SIG-M5 (cell line): ENCODE measurements at places on chromosomes 13 and 19.

- DNase-seq = no peak
Measured at GRCh38 chr13:93698016-93698613, 471.5 kb downstream of the GPC6 start.

DNA sequence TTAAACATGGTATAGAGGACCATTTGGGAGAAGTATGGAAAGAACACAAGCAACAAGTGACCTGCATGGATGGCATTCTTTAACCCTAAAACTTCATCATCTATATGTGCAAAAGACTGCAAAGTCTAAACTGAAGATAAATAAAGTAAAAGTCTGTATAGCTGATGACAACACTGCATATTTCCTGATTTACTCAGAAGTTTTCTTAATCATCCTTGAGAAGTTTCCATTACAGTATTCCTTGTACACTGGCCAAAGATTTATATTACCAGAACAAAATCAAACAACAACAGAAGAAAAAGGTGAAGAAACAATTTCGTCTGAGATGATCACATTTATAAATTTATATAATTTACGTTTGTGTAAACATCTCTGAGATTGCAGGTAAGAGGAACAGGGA, 805.7 kb downstream of the PCDH9 start:
- no peak for DNase-seq

DNA sequence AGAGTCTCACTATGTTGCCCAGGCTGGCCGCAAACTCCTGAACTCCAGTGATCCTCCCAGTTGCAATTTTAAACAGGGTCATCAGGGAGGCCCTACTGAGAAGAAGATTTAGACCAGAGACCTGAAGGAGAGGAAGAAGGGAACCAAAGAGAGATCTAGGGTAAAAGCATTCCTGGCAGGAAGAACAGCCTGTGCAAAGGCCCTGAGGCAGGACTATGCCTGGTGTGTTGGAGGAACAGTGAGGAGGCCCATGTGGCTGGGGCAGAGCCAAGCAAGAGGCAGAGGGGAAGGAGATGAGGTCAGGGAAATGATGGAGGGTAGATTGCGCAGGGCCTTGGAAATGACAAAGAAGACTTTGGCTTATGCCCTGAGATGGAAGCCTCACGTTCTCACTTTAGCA, 34.5 kb downstream of the TINCR start:
- DNase-seq = no peak

DNA sequence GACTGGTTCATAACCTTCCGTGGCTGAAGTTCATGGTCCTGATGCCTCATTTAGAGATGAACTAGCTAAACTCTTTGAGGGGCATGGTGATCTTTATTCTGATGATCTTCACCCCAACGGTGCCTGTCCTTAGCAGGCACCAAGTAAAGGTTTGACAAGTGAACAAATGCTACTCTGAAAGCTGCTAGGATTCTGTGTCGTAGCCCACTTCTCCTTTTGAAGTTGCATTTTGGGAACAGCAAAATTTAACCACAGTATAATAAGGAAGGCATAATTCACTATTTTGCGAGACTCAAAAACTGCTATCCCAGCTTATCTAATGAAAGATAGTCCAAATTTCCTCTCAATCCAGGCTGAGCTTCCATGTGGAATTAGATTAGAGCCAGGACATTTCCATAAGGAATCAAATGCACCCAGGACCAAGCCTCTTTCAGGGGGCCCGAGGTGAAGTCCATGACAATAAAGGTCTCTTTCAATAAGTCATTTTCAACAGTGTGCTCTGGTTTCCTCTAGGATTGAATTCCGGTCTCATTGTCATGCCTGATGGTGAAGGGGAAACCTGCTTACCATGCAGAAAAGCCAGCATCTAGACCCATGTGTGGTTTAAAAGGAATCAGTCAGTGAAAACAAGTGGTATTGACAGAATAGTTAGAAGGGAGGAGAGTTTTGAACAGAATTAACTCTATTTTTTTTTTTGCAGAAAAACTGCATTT, 23.1 kb downstream of the SIAH3 start:
- no peak for DNase-seq

- DNase-seq = no peak
Measured at GRCh38 chr19:39916236-39916635, 18.2 kb downstream of the FCGBP start.

GRCh38 chr13:30805603-30806011, 70.3 kb downstream of the ALOX5AP start:
- DNase-seq = no peak

DNA sequence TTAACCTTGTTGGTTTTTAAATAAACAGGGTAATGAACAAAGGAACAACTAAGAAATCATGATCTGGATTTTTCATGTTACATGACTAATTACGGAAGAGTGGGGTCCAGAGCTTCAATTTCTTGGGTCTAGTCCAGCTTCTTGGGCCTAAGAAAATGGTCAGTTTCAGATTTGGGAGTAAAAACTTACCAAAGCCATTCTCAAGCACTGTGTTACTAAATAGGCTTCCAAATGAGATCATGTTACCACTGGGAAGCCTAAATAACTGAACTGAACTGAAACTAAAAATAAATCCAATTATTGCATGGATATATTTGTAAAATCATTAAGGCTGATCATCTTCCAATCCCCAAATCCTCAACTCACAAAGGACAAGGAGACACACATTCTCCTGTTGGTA, 13.9 kb downstream of the TBC1D4 start:
- DNase-seq = no peak

DNA sequence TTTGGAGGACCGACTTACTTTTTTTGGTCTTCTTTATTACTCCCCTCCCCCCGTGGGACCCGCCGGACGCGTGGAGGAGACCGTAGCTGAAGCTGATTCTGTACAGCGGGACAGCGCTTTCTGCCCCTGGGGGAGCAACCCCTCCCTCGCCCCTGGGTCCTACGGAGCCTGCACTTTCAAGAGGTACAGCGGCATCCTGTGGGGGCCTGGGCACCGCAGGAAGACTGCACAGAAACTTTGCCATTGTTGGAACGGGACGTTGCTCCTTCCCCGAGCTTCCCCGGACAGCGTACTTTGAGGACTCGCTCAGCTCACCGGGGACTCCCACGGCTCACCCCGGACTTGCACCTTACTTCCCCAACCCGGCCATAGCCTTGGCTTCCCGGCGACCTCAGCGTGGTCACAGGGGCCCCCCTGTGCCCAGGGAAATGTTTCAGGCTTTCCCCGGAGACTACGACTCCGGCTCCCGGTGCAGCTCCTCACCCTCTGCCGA, 409 bp downstream of the FOSB start:
- no peak for DNase-seq

DNA sequence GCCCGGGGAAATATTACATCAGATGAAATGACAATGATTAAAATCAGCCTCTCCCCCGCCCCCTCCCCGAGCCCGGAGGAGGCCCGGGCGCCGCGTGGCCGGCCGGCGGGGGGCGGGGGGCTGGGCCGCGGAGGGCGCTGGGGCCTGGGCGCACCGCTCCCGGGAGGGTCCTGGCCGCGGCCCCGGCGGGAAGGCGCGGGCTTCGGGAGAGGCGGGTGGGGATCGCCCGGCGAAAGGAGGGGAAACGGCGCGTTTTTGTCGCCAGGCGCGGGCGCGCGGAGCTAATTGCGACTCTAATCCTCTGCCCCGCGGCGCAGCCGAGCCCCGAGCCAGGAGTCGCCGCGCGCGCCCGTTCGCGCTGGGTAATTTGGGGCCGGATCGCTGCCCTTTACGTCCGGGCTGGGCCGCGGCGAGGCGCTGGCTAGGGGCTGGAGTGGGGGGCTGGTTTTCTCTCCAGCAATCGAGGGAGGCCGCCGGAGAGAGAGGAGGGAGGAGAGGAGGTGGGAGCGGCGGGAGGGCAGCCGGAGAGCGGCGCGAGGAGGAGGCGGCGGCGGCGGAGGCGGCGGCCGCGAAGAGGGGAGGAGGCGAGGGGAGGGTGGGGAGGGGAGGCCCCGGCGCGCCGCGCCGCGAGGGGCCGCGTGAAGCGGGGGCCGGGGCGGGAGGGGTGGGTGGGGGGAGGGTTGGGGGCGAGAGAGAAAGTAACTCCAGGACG, at the start of gene KCTD15:
TSS of gene KCTD15 (plus strand) at position 707 of the 712 bp plus-strand sequence. CDS start 3,585 bp downstream, outside the sequence.
- DNase-seq = no peak

- no peak for DNase-seq
Measured at GRCh38 chr19:18262917-18263316, 11.3 kb downstream of the IQCN start.

- DNase-seq = no peak
Measured at GRCh38 chr19:46840498-46840942, 10.1 kb downstream of the AP2S1 start.

GRCh38 chr13:114235697-114236096, 1.0 kb downstream of the CDC16 start:
- DNase-seq = no peak

- no peak for DNase-seq
Measured at GRCh38 chr13:39185326-39185725, 147.1 kb downstream of the NHLRC3 start.

GRCh38 chr19:7292950-7293761, 1.1 kb downstream of the INSR start:
- no peak for DNase-seq

- DNase-seq = no peak
Measured at GRCh38 chr13:75366380-75367280, 115.3 kb downstream of the TBC1D4 start.

DNA sequence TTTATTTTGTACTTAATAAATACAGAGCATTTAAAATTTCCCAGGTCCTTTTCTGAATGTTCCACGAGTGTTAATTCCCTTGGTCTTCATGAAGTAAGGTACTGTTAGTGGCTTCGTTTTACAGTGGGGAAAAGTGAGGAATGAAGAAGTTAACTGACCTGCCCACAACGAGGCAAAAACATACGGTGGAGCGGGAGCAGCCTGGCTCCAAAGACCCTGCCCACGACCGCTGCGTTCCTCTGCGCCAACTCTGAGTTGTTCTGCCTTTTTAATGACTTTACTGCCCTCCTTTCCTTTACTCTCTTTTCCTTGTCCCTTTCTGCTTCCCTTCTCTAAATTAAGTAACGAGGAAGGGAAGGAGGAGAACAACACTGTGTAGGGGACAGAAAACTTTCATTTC, 392.9 kb downstream of the PCDH9 start:
- no peak for DNase-seq

DNA sequence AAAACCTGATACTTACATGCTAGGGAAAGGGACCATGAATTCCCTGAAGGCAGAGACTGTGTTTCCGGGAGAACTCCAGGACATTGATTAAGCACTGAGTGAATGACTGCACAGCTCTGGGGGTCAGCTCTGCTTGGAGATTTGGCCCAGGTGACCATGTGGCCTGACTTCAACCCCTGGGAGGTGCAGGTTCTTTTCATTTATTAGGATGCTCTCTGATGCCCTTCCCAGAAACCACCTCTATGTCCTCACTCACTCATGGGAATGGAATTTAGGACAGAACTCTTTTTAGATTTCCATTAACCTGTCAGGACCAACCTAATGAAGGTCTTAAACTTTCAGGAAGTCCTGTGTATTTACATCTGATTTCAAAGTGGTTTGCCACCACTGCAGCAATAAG, 393.3 kb upstream of the ARGLU1 start:
- no peak for DNase-seq

GRCh38 chr13:99690426-99691174, 189.3 kb downstream of the TM9SF2 start:
- DNase-seq = no peak

DNA sequence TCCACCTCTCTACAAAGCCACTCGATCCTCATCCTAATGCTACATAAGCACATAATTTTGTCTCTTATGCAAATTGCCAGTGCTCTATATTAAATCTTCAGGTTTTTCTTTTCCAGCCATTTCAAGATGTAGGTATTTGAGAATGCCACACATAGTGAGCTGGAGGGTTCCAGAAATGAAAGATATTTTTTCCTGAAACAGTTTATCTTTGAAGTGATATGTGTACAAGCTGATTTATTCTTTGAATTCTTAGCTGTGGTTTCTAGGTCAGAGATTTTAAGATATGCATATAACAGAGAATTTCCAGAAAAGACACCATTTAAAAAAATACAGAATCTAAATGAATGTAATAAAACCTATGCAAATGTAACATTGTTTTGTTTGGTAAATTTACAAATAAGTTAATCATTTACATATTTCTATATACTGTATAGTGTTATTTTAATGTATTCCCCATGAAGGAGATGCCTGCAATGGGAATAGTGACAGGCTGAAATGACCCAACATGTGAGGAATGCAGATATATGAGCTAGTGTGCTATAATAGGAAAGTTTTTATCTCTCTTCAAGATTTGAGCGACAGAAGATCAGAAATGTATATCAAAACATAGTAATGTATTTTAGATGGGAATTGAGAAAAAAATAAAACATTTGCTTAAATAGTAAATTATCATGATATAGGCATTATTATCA, 570.2 kb downstream of the SLITRK1 start:
- no peak for DNase-seq

- no peak for DNase-seq
Measured at GRCh38 chr19:42048992-42049391, 21.0 kb downstream of the GRIK5 start.

DNA sequence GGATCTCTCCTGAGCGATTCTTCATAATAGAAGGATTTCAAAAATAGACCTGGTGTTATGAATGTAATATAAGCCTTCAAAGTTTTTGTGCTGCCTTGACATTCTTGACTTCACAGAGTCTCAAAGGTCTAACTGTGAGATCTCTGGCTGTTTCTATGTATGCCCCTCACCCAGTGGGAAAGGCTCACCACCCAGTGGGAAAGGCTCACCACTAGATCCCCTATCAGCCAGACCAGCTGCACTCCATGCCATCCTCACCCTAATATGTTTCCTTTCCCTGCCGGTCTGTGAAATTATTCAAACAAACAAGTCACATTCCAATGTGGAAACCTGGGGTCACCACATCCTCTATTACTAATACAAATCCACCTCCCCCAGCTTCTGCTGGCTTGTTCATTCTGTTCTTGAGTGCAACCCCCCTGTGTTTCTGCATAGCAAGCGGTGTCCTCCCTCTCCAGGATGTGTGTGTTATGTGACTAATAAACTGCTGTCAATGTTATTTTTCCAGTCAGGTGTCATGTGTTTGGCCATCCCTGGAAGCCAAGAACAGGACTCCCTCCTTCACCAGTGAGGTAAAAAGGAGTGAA, 13.8 kb upstream of the SLITRK1 start:
- no peak for DNase-seq

GRCh38 chr19:49746206-49746958, 16.7 kb downstream of the TSKS start:
- no peak for DNase-seq

GRCh38 chr19:13869281-13869680, 7.7 kb upstream of the NANOS3 start:
- no peak for DNase-seq

- DNase-seq = no peak
Measured at GRCh38 chr13:23599083-23599925, 29.1 kb downstream of the TNFRSF19 start.

DNA sequence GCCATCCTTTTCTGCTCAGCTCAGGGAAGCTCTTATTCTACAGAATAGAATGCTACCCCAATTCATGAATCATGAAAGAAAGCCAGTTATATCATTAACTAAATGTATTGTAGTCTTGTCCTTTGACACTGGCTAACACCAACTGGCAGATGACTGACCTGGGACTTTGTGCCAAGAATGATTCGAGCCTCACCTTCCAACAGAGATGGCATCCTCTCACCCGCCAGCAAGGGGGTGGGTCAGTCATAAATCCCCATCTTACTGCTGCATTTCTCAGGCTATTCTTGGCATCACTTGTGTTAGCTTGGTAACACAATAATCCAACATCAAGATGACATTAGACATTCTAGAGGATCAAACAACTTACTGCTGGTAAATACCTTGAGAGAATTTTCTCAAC, 1239.8 kb upstream of the MIR17HG start:
- no peak for DNase-seq

- DNase-seq = no peak
Measured at GRCh38 chr19:13083627-13084026, 19.0 kb downstream of the LYL1 start.

GRCh38 chr13:73872397-73872796, 261.8 kb downstream of the KLF12 start:
- DNase-seq = no peak
